CD4-positive, alpha-beta T cell treated with Interleukin-1 beta for 1 hour (primary cell): ENCODE measurements at places on chromosomes 7 and 10.

GRCh38 chr7:63037242-63037641, 961.4 kb upstream of the ZNF722 start:
- DNase-seq, result no peak

- no peak for DNase-seq
Measured at GRCh38 chr10:35843524-35844181, 201.6 kb upstream of the FZD8 start.

DNA sequence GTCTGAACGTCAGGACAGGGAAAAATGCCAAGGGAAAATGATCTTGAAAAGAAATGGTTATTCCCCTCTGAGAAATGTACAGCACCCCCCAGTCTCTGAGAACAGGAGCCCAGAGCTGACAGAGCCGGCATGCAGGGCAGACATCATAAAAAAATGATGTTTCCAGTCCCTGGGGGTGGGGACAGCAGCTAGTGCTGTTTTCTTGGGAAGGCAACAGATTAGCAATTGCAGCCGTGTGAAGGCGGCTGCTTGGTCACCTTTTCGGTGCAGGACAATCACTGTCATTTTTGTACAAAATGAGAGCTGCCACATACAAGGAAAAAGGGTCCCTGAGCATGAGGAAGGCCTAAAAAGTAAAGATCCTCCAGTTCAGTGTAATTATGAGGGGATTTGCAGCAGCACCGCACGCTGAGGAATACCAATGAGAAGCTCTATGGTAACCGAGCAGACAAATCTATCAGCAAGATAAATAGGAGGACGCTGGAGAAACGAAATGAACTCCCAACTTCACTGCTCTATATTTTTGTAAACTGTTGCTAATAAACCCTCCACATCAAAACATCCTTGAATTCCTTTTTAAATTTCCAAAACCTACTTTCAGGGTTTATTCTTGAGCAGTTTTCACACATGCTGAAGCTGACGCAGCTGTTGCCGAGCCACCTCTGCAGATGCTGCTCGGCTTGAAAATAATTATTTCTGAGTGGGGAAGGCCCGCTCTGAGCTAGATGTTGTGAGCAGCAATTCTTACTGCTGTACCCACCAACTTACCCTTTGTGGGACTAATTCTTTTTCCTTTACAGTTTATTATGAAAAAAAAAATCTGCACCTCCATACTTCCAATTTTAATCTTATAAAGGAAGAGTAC, 98.2 kb upstream of the NEBL start:
- no peak for DNase-seq

DNA sequence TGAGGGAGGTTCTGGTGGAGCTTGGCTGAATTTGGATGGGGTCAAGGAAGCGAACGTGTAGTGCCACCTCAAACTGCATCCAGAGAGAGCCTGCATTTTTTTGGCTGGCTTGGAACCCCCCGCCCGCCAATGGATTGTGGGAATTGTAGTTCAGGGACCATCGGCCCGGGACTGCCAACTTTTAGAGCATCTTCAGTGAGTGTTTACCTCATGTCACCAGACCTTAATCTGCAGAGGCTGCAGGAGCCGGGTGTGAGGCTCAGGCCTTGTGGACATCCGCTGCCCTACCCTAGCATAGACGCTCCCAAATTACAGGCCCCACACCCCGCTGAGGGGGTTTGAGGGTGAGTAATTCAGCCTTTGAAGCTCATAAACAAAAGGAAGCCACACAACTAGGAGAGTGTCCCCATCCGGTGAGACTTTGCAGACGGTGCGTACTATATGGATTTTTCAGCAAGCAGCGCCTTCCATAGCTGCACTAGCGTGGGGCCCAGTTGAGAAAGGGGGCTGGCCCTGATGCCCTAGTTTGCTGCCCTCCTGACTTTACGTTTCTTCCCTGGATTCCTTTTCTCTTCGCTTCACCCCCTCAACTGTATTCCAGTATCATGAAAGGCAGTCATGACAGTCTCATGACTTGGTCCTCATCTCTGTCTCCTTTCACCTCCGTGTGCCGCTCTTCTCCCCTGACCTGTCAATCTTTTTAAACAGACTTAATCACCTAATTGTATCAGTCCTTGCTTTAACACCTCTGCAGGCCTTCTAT, 717 bp downstream of the CNPY4 start:
- peak; percentile 77 for DNase-seq

DNA sequence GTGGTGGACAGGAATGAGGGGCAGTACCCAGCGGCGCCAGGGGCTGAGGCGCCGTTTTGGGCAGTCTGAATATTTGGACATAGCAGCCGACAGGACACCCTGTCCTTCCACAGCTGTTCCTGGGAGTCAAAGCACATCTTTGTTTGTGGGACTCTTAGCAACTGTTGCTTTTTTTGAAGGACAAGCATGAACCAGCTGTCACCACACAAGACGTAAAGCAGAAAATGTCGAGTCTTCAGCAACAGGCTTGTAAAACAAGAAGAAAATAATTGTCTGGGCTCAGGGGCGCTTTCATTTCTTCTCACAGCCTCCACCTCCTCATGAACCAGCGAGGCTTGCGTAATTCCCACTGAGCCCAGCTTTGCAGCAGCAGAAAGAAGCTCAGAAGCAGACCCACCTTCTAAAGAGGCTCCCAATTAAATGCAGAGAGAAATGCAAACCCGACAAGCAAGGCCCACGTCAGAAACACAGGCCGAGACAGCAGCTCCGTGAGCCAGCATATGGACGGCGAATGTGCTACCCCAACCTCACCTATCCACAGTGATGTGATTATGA, 68.9 kb upstream of the DNAAF5 start:
- DNase-seq, result no peak

- DNase-seq, result no peak
Measured at GRCh38 chr7:113083132-113083815, 3.4 kb downstream of the GPR85 start.

DNA sequence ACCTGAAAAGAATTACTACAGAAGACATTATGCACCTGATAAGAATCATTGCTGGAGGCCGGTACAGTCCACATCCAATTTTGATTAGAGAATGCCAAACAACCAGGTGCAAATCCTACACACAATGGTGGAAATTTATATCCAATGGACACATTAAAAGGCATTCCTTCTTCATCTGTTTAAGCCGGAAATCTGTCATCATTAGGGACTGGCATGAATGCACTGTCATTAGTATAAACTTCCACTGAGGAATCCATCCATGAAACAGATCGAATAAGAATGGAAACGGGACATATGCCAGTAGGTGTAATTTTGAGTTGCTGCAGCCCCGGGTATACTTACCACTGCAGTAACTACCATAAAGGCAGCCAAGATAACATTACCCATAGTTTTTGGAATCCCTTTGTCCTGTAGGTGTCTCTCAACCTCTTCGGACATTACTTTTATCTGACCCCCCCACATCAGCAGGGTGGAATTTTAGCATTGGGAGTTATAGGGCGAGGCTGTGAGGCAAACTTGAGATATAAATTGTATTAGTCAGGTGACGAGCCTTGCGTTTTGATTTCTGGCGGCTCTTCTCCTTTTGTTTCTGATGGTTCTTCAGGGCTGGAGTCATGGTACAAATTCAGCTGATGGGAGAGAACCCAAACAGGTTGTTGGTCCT, 36.5 kb upstream of the AKR1C2 start:
- DNase-seq, result no peak

- DNase-seq, result no peak
Measured at GRCh38 chr10:75512203-75512933, 80.9 kb downstream of the LRMDA start.

DNA sequence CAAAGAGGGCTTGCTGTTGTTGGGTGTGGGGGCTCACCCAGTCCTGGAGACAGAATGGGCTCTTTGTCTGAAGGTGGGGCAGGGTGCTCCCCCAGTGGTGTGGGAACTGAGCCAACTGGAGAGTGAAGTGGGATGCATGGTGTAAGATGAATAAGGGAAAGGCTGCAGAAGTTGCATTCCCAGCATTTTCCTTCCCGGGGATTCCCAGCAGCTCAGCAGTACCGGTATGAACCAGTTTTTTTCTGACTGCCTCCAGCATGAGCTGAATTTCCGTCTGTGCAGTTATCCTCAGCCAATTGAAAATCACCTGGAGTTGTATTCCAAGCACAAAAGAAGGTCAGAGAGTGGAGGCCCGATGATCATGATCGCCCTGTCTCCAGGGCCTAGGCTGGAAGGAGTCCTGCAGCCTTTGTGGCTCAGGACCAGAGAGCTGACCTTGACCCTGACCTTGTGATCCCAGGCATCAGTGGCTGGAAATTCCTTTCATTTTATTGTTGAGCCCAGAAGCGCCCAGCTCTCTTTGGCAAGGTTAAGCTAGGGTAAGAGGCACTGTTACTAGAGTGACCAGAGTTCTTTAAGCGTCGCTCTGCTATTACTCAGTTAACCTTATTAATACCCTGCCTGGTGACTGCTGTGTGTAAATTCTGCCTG, 33.4 kb downstream of the OGDH start:
- no peak for DNase-seq

GRCh38 chr7:47288060-47288459, 293.9 kb downstream of the TNS3 start:
- no peak for DNase-seq

GRCh38 chr10:77877441-77878344, 48.9 kb downstream of the DLG5 start:
- peak; percentile 57 for DNase-seq

DNA sequence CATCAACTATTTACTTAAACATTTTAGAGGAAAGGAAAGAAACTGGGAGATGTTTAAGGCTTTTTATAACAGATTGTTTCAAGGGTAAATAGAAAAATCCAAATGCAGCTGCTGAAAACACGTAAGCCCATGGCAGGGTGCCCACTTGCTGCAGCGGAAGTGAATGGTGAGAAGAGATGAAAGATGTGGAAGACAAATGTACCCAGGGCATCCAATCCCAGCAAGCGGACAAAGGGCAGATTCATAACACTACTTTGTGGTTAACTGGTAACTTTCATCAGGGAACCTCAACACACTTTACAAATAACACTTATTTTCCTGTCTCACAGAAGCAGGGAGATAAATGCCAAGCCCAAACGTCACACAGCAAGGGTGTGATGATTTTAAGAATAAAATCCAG, 358.4 kb downstream of the KCNMA1 start:
- DNase-seq, result no peak

GRCh38 chr7:51797371-51797770, 480.8 kb upstream of the COBL start:
- no peak for DNase-seq

DNA sequence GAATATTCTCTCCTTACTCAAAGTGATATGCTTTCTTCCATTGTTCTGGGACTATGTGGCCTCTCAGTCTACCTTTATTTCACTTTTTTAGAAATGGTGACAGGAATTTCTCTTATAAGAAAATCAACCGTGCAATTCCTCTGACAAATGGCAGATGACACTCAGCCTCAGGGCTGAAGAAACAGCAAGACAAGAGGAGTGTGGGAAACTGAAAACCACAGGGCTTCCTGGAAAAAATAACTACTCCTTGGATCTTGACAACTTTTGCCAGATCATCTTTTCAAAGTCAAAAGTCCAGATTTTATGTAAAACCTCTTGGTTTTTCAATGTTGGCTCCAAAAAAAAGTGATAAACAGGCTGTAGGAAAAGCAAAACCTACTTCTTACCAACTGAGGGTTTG, 121.5 kb downstream of the TYW1B start:
- no peak for DNase-seq

GRCh38 chr7:576524-577277, 57.1 kb upstream of the PDGFA start:
- DNase-seq, result no peak

DNA sequence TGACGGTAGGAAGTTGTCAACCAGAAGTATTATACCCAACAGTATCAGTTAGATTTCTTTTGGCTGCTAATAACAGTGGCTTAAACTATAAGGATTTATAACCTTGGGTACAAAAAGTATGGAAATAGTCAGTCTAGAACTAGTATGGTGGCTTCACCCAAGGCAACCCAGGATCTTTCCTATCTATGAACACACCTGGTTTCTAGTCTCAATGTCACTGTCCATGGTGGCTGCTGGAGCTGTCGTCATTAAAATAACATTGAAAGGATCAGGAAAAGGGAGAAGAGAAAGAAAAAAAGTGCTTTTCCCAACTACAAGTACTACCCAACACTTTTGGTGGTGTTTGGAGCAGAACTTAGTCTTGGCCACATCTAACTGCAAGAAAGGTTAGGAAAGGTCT, 27.7 kb downstream of the PHTF2 start:
- DNase-seq, result no peak

DNA sequence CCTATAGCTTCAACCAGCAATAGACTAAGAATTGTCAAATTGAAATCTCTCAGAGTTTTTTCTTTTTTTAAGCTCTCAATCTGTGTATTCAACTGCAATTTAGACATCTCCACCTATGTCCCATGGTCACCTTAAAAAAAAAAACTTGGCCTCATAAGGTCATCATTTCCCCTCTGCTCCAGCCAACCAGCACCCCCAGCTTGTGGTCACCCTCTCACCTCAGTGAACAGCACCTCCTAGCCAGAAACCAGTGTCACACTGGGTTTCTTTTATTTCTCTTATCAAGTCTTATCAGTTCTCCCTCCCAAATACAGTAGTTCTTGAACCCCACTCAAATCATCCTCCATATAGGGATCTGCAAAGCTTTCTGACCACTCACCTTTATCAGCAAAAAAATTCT, 4.0 kb downstream of the ITGB1 start:
- no peak for DNase-seq

GRCh38 chr10:118840071-118840775, 85.5 kb upstream of the CACUL1 start:
- DNase-seq, result no peak
